ENCODE measurements at places on chromosomes 4 and X.

GRCh38 chrX:120769576-120770341 is 105.9 kb downstream of the CT47B1 start:
- DNase-seq, result no peak

- DNase-seq, result no peak
These were observed 15.2 kb downstream of the GAB1 start for GRCh38 chr4:143351774-143352451.

DNA sequence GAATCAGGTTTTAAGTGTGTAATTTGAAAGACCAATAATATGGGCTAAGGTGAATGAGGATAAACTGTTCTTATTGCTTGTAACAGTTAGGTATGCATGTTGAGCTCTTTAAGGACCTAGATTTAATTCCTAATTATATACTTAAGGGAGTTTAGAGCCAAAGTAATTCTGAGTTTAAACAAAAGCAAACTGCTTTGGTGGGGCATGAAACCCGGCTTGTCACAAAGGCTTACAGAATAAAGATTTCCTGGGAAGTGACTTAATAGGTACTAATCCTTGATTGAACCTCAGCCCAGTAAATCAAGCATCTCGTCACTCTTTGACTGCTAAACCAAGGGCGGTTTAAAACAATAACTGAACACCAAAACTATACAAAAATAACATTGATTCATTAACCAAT is 1324.2 kb downstream of the RPA4 start:
- DNase-seq, result no peak

DNA sequence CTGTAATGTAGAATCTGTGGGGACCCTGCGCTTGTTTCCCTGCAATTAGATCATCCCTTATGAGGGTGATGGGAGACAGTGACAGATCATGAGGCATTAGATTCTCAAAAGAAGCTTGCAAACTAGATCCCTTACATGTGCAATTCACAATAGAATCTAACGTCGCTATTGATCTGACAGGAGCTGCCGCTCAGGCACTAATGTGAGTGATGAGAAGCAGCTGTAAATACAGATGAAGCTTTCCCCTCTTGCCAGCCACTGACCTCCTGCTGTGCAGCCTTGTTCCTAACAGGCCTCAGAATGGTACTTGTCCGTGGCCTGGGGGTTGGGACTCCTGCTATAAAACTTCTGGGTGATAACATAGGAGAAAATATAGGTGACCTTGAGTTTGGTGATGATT is 1076.8 kb downstream of the PDHA2 start:
- no peak for DNase-seq

DNA sequence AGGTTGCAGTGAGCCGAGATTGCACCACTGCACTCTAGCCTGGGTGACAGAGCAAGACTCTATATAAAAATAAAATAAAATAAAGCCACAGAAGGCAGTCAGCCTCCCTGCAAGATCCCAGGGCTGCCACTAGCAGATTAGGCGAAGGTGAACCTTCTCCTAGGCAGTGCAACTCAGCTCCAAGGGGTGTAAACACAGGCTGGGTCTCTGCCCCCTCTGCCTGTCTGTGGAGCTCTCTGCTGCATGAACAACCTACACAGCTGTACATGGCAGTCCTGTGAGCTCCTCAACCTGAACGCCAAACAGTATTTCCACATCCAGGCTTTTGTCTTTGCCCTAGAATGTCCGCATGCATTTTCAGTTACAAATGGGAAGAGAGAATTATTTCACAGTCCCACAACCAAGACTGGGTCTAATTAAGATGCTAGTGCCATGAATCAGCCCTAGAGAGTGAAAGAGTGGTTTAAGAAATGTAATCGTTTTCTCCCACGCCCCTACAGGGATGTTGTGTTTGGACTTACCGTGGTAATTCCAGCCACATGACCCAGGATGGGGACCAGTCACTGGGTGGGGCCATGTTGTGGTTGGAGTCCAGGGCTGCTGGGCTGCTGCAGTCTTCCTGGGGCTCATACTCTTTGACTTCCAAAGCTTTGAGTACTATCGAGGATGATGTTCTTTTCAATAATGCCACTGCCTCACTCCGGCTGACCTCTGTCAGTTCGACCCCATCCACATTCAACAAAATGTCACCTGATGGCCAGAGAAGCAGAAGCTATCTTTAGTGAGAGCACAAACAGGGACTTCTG is 99.0 kb downstream of the FIP1L1 start:
- no peak for DNase-seq

- DNase-seq, result no peak
These were observed 30.2 kb downstream of the SPINK2 start for GRCh38 chr4:56791316-56791715.

DNA sequence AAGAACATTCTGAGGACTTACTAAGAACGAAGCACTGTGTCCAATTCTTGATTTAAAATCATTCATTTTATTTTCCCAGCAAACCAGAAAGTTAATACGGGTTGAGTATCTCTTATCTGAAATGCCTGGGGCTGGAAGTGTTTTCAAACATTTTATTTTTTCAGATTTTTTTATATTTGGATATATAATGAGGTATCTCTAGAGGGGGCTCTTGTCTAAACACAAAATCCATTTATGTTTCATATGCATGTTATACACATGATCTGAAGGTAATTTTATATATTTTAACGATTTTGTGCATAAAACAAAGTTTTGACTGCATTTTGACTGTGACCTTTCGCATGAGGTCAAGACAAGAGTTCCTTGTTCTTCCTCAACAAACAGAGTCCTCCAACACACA is 320.9 kb downstream of the ASMT start:
- no peak for DNase-seq

GRCh38 chr4:95293014-95293413 is 255.8 kb downstream of the UNC5C start:
- DNase-seq, result no peak

GRCh38 chr4:43325220-43325967 is 432.9 kb downstream of the GRXCR1 start:
- DNase-seq, result no peak

GRCh38 chr4:133865612-133866327 is 335.8 kb downstream of the PABPC4L start:
- no peak for DNase-seq

- no peak for DNase-seq
These were observed 388.9 kb upstream of the PPP1R2C start for GRCh38 chrX:43166874-43167273.

GRCh38 chr4:143559757-143560147 is 46.2 kb downstream of the SMARCA5 start:
- DNase-seq, result no peak

- DNase-seq, result no peak
These were observed 70.3 kb upstream of the ARMCX2 start for GRCh38 chrX:101729986-101730385.

DNA sequence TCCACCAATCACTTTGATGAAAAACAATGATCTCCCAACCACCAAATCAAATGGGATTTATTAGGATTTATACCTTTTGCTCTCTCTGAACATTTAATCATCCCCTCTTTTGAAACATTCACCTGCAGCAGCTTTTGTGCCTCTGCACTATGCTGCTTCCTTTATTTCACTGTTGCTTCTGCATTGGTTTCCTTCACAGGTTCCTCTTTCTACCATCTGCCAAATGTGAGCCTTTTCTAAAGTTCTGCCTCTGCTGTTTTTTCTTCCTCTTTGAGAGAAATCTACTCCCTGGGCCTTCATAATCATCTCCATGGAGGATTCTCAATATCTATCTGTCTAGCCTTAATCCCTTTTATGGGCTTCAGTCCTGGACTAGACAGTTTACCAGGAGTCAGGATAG is 24.7 kb downstream of the CUL4B start:
- no peak for DNase-seq

GRCh38 chr4:172573899-172574298 is 594.7 kb upstream of the GALNT7 start:
- DNase-seq, result no peak

DNA sequence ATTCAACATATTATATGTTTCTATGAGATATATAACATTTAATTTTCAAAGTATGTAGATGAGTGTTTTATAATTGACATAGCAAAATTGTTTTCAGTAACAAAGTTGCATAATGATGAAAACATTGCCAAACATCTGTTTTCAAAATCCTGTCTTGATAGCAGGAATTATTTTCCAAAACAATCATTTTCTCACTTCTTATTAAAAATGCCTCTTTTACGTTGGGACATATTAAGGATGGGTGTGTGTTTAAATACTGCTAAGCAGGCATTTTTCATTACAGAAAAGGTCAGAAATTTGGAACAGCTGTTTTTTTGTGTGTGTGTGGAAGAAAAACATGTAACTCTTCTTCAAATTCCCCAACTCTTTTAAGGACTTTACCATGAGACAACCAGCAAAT is 452.0 kb downstream of the SPRY1 start:
- DNase-seq, result no peak

Measured in right forelimb (tissue), 1 donor.